ENCODE measurements at places on chromosomes 16 and 17. TPM values are rescaled to one million over a fixed set of nuclear protein-coding genes. Genes with fewer than 3 reads are reported as not detected.

ITGAE gene
- 34.0 TPM for total RNA-seq

TOB1 gene
- 15.0 TPM for total RNA-seq

NGFR gene
- total RNA-seq: 6.3 TPM

WSCD1 gene
- 0.67 TPM for total RNA-seq

SHISA6 gene
- total RNA-seq: not detected

EPX gene
- 0.16 TPM for total RNA-seq

RPS15A gene
- total RNA-seq: 1,749 TPM

TBC1D3E gene
- not detected for total RNA-seq

PROCA1 gene
- 0.80 TPM for total RNA-seq

HOXB7 gene
- 17.8 TPM for total RNA-seq

CCL3 gene
- total RNA-seq: not detected

KRTAP1-1 gene
- not detected for total RNA-seq

BMERB1 gene
- total RNA-seq: 10.3 TPM

KRTAP3-1 gene
- total RNA-seq: not detected

VMO1 gene
- total RNA-seq: not detected

SLFN14 gene
- total RNA-seq: not detected

CRHR1 gene
- total RNA-seq: not detected

SUZ12 gene
- total RNA-seq: 13.7 TPM

C16orf92 gene
- not detected for total RNA-seq

SLC25A10 gene
- total RNA-seq: 96.9 TPM

CDH8 gene
- total RNA-seq: not detected

ERCC4 gene
- 6.3 TPM for total RNA-seq

SUPT4H1 gene
- total RNA-seq: 168 TPM

NUPR1 gene
- 8.2 TPM for total RNA-seq

PHOSPHO1 gene
- not detected for total RNA-seq

STAC2 gene
- not detected for total RNA-seq

ERN2 gene
- total RNA-seq: not detected

MT4 gene
- not detected for total RNA-seq

SEC14L1 gene
- total RNA-seq: 27.6 TPM

HOXB8 gene
- total RNA-seq: 11.2 TPM

INCA1 gene
- total RNA-seq: not detected

CHTF8 gene
- total RNA-seq: 191 TPM

KRT40 gene
- not detected for total RNA-seq

FOXN1 gene
- total RNA-seq: not detected

SLC47A1 gene
- total RNA-seq: not detected

KRTAP16-1 gene
- not detected for total RNA-seq

SGF29 gene
- total RNA-seq: 25.4 TPM

Data from HT1080 (cell line).